ENCODE measurements at places on chromosomes 6 and 20. TPM values are rescaled to one million over a fixed set of nuclear protein-coding genes. Genes with fewer than 3 reads are reported as not detected.
A peak's percentile ranks its signal among the peaks of the same experiment; 100 is the strongest.

- DNase-seq: no peak
Observed at GRCh38 chr6:5261545-5262109, 314 bp downstream of the FARS2 start.

DNA sequence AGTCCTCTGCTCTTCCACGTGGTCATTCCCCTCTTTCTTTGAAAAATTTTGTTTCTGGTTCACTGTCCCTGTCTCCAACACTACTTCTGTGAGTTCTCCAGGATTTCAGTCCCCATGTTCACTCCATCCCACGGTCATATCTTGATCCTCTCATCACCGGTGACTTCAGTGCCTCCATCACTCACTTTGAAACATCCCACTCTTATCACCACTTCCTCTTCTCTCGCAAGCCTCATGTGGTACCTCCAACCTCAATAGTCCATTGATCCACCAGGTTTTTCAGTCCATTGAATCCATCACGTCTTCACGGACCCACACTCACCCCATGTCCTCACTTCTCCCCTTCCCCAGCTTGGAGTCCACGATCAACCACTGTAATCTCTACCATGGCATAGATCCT lies 64.8 kb downstream of the CARMIL1 start:
- DNase-seq: no peak

GRCh38 chr6:33945931-33946330 lies 142.1 kb upstream of the MLN start:
- DNase-seq: no peak

DNA sequence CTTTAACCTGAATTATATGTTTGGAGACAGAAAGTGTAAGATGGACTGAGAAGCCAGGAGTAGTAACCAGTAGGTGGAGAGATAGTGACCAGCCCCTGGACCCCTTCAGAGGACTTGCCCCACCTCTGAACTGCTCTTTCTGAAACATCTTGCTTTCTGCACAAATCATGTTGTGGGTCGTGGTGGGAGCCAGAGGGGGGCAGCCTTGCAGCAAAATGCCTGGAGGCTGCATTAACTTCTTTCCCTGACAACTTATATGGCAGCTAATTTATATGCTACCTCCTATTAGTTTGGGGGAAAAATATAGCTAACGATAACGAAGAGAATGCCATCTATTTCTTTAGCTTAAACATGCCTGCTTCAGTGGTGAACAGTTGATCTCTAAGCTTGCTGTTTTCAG lies 859.8 kb downstream of the MAFB start:
- DNase-seq: no peak

- DNase-seq: no peak
Observed at GRCh38 chr20:62503401-62504178, 27.8 kb upstream of the GATA5 start.

DNA sequence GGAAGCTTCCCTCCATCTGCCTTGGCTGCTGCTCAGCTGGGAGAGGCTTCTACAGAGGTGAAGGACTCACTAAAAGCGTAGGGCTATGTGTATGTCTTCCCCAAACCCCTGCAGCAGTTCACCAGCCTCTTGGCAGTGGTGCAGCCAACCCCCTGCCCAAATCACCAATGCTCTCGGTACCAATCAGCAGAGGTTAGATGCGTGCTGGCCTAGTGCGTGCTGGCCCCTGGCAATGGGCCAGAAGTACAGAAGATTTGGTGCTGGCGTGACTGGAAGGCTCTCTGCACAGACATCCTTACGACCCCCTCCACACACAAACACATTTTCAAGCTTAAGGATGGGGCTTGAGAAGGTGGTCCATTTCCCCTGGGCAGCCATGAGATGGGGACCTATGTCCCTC lies 79.0 kb downstream of the MRPL14 start:
- no peak for DNase-seq

GRCh38 chr6:108559884-108560462 lies 744 bp upstream of the FOXO3 start:
- DNase-seq: peak; percentile 77

- DNase-seq: no peak
Observed at GRCh38 chr6:73258721-73259120, 4.3 kb downstream of the KHDC1 start.

DNA sequence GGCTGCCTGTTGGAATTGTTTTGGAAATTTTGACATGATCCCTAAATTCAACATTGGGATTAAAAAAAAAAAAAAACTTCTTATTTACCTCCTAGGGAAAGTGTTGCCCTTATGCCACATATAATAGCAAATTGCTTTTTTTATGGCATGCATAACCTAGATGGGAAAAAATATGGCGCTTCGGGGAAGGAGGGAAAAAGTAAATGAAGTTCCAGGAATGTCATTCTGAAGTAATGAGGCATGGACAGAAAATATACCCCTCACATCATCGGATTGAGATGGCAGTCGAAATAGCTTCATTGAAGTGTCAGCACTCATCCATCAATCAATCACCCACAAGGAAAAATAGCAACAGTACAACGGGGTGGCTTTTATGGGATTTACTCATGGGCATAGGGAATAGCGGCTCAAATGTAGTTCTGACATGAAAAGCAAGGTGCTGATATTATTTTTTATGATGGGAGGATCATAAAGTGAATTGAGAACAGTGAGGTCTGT lies 104.8 kb downstream of the ZNF217 start:
- DNase-seq: no peak

DNA sequence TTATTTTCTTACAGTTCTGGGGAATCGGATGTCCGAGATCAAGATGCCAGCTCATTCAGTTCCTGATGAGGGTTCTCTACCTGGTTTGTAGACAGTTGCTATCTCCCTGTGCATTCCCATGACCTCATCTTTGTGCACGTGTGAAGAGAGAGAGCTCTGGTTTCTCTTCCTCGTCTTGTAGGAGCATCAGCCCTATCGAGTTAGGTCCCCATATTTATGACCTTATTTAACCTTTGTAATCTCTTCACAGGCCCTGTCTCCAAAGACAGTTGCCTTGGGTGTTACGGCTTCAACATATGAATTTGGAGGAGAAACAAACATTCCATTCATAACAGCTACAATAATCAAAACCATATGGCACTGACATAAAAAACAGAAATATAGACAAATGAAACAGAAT lies 455.3 kb downstream of the HACE1 start:
- no peak for DNase-seq

- DNase-seq: no peak
Observed at GRCh38 chr6:22146931-22147701, 149.7 kb downstream of the PRL start.

DNA sequence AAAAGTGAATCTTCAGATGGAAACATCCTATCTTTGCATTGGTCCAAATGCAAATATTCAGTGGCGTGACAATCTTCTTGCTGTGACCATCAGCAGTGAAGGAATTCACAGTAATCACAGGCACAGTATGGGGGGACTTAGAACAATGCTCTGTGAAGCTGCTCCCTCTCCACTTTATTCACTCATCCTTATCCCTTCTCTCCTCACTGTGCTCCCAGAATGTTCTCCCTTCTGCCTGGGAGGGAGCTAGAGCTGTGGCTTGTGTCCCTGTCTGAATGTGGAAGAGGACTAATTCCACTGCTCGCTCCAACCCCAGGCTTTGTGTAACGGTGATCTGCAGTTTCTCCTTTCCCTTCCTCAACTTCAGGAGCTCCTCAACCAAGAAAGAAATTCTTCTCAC lies 243.7 kb downstream of the ALDH8A1 start:
- no peak for DNase-seq

- peak; percentile 88 for DNase-seq
Observed at GRCh38 chr20:36836591-36837269, 39.2 kb upstream of the TLDC2 start.

DNA sequence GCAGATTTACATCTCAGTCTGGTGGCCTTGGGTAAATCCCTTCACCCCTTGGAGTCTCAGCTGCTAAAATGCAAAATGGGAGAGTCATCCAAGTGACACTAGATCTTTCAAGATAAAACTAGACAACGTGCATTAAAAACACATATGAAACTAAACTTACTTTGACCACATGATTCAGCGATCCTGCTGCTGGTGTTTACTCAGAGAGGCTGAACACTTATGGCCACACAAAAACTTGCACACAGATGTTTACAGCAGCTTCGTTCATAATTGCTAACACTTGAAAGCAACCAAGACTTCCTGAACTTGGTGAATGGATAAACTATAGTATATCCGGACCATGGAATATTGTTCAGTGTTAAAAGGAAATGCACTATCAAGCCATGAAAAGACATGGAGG lies 55.3 kb upstream of the GPR6 start:
- no peak for DNase-seq

DNA sequence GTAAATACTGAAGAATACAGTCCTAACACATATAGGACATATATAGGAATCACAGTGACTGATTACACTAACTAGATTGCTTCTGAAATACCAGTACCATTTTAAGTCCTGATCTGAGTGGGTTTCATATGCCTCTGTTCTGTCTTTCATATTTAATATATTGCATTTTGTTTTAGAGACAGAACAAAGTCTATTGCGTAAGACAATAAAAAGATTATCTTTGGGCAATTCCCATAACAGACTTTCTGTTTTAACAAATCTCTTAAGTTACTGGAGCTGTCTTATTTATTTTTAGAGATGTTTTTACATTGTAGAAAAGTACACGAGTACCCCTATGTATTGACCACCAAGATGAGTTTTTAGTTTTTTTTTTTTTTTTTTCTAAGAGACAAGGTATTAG lies 29.6 kb downstream of the ANKRD6 start:
- DNase-seq: no peak

- no peak for DNase-seq
Observed at GRCh38 chr6:125749865-125750691, 646 bp downstream of the HEY2 start.

GRCh38 chr6:106525107-106525881 lies 104.0 kb downstream of the RTN4IP1 start:
- no peak for DNase-seq

GRCh38 chr20:37243076-37243936 lies 18.3 kb downstream of the GHRH start:
- no peak for DNase-seq

DNA sequence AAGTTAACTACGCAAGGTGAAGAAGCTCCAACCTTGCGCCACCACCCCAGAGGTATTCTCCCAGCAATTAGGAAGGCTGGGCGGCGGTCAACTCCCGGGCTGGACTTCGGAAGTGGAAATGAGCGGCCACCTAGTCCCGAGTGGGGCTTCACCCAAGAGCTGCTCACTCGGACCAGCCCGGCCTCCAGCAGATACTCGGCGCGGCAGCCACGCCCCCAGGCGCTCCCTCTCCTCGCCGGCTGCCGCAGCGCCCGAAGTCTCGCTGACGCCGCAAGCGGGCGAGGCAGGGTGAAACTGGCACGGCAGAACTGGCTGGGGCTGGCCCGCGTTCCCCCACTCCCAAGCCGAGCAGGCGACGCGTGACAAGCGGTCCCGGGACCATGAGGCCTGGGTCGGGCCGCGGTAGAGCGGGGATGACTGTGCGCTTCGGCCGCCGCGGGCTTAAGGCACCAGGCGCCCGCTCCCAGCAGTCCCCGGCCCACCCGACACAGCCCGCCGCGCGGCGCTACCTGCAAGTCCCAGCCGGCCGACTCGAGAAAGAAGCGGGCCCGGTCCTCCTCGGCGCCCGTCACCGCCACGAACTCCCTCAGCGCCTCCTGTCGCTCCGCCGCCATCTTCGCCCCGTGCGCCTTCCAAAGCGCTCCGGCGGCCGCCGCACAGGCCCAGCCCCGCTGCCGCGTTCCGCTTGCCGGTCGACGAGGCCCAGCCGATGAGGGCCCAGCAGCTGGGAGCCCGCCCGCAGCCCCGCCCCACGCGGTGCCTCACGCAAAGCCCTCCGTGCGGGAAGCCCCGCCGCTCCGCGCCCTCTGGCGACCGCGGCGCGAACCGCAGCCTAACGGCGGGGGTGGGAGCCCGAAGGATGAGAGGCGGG lies at the start of gene NSFL1C:
Gene NSFL1C, minus strand, starts transcription at position 639 of the 871 bp plus-strand sequence. Its CDS starts 25 bp downstream, at position 614.
- DNase-seq: peak; percentile 99

- DNase-seq: no peak
Observed at GRCh38 chr20:47224300-47224791, 132.2 kb downstream of the ZMYND8 start.

GRCh38 chr20:16412906-16413305 lies 160.3 kb downstream of the KIF16B start:
- DNase-seq: no peak

DNA sequence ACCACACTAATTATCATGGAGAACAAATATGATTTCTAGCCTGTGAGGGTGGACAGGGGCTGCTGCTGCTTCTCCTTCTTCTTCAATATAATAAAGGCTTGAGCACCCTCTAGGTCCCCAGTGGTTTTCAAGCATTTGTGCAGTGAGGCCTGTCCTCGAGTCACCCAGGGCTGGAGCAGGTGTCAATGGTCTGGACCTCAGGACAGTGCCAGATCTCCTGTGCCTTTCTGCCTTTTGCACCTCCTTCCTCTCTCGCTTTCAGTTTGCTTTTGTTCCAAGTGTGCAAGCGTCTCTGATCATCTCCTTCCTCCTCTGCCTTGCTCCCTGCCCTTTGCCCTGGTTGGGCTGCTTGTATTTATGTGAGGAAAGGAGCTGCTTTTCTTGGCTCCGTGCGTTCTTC lies 152.2 kb upstream of the SYNDIG1 start:
- DNase-seq: no peak

GRCh38 chr6:49563006-49563886 lies 12.8 kb downstream of the C6orf141 start:
- DNase-seq: no peak

DNA sequence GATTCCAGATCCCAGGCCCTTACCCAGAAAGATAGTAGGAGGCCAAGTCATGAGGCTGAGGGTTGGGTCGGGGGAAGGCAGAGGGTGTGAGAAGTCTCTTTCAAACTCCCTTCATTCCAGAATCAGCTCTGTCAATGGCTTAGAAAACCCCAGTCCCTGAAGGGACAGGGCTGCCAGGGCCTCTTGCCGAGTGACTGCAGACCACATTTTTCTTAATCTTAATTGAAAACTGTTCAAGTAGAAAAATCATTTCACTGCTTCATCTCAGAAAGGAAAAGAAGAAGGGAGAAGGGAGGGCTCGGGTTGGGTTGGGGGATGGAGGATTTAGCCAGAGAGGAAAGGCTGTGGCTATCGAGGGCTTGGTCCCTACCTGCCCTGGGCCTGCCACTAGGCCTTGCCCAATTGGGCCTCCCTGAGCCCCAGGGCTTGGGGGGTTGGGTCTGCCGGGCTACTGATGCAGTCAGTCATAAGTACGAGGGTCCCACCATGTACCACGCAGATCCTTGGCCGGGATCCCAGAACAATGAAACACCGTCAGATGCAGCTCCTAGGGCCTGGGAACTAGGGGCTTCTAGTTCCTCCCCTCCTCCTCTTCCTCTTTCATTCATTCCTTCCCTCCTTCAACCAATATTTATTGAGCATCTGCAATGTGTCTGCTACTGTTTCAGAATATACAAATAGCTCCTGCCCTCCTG lies 44.0 kb upstream of the CTNNBL1 start:
- DNase-seq: no peak

The ADGRB3 gene
- total RNA-seq: 2.9 TPM

The CUTA gene
- total RNA-seq: 43.7 TPM

The STMND1 gene
- not detected for total RNA-seq

The PAQR8 gene
- total RNA-seq: 300 TPM

The THBS2 gene
- total RNA-seq: 28.3 TPM

The SYS1 gene
- total RNA-seq: 62.2 TPM

The TXNDC5 gene
- total RNA-seq: 131 TPM

The DYNLRB1 gene
- total RNA-seq: 100 TPM

The PRSS35 gene
- not detected for total RNA-seq

The DLK2 gene
- not detected for total RNA-seq

The SLPI gene
- total RNA-seq: 8.3 TPM

The LBP gene
- total RNA-seq: not detected
